ENCODE measurements at places on chromosomes 5 and 9.

GRCh38 chr5:172720655-172721054 lies 50.3 kb downstream of the DUSP1 start:
- DNase-seq, result no peak

- no peak for DNase-seq
These were observed 111.1 kb upstream of the S1PR3 start for GRCh38 chr9:88880199-88880598.

DNA sequence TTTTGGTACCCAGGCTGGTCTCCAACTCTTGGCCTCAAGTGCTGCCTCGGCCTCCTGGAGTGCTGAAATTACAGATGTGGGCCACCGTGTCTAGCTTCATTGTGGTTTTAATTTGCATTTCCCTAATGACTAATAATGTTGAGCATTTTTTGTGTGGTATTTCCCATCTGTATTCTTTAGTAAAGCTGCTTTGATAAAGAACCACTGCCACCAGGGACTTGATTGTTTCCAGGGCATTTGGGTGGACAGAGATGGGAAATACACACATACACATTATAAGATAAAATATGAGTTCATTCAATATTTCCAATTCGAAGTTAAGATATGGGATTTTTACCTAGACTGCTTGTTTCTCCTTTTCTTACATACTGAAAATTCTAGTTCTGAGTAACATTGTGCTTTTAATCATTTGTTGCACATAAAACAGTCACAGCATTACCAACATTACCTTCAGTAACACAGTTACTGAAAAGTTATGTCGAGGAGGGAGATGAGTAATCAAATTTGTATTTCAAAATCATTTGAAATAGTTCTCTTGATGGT lies 28.9 kb downstream of the HABP4 start:
- no peak for DNase-seq

DNA sequence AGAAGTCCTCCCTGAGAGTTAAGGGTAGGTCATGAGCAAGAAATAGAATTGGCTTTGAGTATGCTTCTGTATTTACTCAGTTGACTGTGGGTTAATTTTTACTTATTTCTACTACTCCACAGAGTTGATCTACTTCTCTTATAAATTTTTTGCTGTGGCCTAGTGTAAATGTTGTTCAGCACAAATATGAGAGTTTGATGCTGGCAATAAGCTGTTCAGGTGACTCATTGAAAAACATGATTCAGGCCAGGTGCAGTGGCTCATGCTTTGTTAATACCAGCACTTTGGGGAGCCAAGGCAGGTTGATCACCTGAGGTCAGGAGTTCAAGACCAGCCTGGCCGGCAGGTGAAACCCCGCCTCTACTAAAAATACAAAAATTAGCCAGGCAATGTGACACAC lies 4.5 kb upstream of the CDK7 start:
- DNase-seq, result no peak

- DNase-seq, result no peak
These were observed 51.6 kb downstream of the NUDT12 start for GRCh38 chr5:103510851-103511553.

GRCh38 chr5:132190161-132190817 lies 37.4 kb downstream of the P4HA2 start:
- DNase-seq, result no peak

DNA sequence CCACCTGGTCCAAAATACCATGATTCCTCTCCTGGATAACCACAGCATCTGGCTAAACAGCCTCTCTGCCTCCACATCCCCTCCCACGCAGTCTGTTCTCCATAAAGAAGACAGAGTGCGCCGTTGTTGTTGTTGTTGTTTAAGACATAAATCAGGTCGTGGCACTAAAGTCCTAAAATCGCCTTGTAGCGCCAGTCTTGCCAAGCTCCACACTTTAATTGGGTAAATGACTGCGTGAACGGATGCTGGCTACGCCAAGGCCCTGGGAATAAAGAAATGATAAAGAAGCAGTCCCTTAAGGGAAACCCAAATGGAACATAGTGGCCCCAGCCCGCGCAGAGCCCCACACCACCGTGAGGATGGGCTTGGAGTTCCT lies 364 bp upstream of the SFXN1 start:
- DNase-seq, result no peak

DNA sequence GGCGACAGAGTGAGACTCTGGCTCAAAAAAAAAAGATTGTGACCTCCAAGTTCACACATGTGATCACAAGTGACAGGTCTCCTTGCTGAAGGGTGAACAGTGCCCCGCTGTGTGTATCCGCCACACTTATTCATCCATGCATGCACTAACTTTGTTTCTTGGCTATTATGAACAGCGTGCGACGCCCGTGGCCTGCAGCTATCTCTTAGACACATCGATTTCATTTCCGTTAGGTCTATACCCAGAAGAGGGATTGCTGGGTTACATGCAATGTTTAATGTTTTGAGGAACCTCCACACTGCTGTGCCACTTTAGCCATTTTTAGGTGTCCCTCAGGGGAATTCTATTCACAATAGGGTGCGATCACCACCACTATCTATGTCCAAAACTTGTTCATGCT lies 12.1 kb upstream of the EGFL7 start:
- DNase-seq, result no peak

DNA sequence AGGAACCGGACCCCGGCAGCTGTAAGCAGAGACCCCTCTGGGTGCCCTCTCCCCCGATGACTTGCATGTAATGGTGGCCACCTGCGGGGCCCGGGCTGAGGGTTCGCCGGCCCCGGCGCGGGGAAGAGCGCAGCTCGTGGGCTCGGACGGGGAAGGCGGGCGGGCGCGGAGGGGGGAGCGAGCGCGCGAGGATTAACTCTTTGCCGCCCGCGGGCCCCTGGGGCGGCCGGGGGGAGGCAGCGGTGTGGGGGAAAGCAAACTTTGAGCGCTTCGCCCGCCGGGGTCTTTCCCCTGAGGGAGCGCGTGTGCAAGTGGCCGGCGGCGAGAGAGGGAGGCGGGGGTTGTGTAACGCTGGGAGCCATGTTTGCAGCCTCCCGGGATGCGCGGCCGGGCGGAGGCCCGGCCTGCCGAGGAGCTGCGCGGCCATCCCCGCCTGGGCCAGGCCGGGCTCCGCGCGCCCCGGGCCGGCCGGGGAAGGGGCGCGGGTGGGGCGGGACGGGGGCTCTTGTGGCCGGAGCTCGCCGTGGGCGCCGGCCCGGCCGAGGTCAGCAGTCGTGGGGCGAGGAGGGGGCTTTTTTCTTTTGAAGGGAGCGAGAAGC lies 547 bp downstream of the ANP32B start:
- no peak for DNase-seq

- no peak for DNase-seq
These were observed 37.3 kb downstream of the ARHGAP26 start for GRCh38 chr5:142807372-142807911.

DNA sequence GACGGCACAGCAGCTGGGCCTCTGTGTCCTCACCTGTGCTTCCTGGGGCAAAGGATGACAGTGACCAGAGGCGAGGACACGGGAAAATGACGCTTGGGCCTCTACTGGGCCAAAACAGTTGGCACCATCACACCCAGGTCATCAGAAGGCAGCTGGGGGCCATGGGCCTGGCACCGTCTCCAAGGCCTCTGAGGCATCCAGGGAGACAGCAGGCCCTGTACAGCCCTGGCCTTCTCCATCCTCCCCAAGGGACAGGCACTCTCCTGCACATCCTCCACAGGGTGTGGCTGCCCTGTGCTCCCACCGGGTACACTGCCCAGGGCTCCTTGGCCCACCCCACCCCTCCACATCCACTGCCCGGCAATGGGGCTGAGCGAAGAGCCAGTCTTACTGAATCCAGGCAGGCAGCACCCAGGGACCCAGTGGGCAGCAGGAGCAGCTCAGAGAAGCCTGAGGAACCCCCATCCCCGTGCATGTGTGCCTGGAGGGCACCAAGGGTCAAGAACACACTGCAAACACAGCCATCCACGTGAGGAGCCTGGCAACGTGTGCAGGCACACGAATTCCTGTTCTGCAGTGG lies 4.0 kb downstream of the LPCAT1 start:
- no peak for DNase-seq

DNA sequence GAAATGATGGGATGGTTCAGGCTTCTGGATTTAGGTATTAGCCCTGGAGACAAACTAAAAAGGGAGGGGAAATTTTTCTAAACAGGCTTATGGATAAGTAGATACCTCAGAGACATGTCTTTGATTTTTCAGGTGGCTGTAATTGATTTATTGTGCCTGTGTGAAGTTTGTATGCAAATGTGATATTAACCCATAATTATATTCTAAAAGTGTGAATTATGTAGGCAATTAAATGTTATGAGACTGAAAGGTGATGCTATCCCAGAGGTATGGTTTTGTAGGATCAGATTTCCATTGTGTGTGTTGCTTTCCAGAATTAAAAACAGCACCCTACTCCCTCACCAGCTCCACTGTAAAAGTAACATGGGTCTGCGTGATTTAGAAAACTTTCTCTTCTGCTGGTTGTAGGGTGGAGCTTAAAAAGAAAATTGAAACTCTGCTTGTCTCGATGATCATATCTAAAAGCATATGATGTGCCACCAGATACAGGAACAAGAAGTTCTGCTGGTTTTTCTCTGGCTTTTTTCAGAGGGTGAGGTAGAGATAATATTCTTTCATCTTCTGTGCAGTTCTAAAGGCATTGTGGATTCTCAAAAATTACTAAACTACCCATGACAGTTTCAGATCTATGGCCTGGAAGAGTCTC lies 71.8 kb upstream of the TAF11L2 start:
- no peak for DNase-seq

GRCh38 chr5:94627191-94627590 lies 8.7 kb downstream of the SLF1 start:
- no peak for DNase-seq

GRCh38 chr9:116049456-116049855 lies 104.1 kb upstream of the PAPPA start:
- DNase-seq, result no peak

DNA sequence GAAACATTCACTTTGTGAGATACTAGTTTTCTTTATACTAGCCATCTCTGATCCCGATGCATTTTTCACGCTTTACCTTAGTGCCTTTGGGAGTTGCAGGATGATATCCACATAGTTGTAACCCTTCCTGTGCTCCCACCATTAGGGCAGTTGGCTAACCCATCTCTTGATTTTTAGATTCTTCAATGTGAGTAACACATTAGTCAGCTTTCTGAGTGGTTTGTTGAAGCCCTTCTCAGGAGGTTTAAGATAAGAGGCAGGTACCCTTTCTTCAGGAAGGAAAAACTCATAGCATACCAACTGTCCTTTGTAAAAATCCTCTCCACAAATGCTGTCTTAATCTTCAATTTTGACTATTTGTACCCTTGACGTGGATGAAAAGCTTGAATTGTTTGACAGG lies 392.3 kb downstream of the DMAC1 start:
- no peak for DNase-seq

DNA sequence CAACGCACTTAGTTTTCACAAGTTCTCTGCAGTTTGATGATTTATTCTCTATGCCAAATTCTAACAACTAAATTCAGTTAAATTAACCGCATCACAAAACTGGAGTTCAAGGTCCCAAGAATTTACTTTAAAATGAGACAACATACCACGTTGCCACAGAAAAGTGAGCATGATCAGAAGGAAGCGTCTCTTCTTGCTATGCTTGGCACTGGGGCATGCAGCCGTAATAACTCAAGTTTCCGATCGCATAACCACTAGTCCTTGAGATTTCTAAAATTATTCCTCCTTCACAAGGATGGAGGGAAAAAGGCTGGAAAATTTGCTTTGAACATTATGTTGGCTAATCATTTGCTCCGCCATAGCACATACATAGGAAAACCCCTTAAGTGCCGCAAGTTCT lies 13.9 kb downstream of the NFIB start:
- no peak for DNase-seq

- DNase-seq, result no peak
These were observed 451.3 kb downstream of the SEMA5A start for GRCh38 chr5:9094582-9094981.

GRCh38 chr5:5348135-5348534 lies 74.3 kb upstream of the ICE1 start:
- no peak for DNase-seq

DNA sequence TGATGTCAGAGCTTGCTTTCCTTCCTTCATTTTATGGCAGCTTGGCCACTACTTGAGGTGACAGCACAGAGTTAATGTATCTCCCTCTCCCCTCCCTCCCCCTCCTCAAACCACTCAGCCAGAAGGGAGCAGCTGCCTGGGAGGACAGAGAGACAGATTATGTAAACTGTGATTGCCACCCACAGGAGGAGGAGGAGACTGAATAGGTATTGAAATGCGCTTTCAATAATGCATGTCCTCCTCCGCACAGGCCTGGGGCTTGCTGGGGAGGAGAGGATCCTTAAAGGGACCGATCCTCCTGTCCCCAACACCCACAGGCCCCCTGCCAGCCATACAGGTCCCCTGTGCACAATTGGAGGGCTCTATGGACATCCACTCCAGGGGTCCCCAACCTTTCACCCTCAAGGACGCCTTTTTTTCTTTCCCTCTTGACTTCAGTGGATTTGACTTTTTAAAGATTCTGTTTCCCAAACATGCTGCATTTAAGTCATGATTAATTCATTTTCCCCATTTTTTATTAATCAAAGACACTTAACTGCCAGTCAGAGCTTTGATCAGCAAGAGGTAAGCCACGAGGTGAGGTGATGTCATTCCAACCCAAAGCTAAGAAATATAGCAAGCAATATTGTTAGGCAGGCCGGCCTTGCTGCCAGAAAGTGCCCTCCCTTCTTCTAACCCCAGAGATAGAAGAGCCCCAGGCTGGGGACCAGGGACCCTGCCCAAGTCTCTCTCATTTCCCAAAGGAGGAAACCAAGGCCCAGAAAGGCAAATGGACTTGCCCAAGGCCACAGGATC lies 47.5 kb upstream of the CPLX2 start:
- no peak for DNase-seq

DNA sequence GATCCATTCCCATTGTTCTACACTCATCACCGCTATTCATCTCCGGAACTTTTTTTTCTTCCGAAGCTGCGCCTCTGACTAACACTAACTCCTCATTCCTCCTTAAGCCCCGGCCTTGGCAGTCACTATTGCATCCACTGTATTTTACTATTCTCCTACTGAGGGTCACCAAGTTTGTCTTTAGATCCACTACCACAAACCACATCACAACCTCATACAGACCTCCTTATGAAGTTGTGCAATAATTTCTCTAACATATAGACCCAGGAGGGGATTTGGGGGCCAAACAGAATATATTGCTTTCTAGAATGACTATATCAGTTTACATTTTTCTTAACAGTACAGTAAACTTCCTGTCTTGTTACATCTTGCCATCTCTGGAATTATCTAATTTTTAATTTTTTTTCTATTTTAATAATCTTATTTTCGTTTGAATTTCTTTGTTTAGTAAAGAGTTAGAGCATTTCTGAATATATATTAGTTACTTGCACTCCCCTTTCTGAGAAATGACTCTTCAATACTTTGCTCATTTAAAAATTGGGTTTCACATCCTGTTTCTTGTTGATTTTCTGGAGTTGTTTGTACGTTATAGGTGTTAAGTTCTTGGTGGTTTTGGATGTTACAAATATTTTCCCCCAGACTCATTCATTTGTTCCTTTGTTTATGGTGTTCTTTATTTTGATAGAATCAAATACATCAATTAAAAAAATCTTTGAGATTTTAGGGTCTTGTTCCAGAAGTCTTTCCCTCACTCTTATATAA lies 37.1 kb downstream of the DMRT2 start:
- no peak for DNase-seq

Data from keratinocyte (primary cell).